HTR-8/SVneo (cell line): ENCODE measurements at places on chromosomes 6 and 20.

- DNase-seq = no peak
Measured at GRCh38 chr20:62287759-62288534, 14.8 kb upstream of the ADRM1 start.

DNA sequence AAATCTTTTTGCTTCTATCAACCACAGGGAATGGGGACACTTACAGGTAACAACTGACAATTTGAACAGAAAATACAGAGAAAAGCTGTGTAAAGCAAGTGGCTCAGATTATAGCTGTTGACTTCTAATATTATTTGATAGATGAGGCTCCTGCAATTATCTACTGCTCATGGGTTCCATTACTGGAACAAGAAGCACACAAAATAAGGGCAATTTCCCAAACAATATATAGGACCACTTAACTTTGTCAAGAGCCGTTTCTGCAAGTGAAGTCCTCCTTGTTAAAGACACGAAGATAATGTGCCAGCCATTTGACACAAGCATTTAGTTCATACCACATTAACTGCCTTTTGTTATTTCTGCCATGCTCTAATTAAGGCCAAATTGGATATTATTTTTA lies 315.5 kb upstream of the ARID1B start:
- no peak for DNase-seq

- DNase-seq = no peak
Measured at GRCh38 chr6:43286980-43287716, 10.9 kb upstream of the SLC22A7 start.

DNA sequence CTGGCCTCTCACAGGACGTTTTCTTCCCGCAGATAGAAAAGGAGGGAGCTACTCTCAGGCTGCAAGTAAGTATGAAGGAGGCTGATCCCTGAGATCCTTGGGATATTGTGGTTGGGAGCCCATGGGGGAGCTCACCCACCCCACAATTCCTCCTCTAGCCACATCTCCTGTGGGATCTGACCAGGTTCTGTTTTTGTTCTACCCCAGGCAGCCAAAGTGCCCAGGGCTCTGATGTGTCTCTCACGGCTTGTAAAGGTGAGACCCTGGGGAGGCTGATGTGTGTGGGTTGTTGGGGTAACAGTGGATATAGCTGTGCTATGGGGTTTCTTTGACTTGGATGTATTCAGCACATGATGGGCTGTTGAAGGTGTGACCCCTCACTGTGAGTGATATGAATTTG lies 52.0 kb upstream of the POLR1H start:
- DNase-seq = no peak
